ENCODE measurements at places on chromosomes 2 and 18.
A peak's percentile ranks its signal among the peaks of the same experiment; 100 is the strongest.

GRCh38 chr2:232973796-232974195 lies 39.3 kb downstream of the NGEF start:
- DNase-seq = no peak

DNA sequence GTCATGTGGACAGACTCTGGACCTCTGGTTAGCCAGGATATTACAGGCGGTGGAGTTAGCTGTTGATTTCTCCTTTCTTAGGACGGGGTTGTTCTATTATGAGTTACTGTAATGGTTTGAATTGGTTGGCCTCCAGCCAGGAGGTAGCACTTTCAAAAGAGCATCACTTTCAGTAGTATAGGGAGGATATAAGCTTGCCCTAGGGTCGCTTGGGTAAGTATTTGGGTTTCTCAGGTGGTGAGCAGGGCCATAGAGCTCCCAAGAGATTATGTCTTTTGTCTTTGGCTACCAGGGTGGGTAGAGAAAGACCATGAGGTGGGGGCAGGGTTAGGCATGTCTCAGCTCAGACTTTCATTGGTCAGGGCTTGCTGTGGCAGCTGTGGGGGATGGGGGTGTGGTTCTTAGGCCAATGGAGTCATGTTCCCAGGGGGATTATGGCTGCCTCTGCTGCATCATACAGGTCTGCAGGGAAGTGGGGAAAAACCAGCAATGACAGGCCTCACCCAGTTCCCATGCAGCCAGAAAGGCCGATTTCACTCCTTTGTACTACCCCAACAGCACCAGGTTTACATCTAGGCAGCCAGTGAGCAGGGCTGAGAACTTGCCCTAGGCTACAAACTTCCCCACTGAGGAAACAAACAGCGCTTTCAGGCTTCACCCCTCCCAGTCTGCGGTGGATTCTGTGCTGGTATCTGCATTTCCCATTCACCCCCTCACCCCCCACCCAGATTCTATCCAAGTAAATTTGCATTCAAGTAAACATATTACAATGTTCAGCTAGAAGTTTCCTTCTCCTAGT lies 89.4 kb upstream of the SLC38A11 start:
- no peak for DNase-seq

DNA sequence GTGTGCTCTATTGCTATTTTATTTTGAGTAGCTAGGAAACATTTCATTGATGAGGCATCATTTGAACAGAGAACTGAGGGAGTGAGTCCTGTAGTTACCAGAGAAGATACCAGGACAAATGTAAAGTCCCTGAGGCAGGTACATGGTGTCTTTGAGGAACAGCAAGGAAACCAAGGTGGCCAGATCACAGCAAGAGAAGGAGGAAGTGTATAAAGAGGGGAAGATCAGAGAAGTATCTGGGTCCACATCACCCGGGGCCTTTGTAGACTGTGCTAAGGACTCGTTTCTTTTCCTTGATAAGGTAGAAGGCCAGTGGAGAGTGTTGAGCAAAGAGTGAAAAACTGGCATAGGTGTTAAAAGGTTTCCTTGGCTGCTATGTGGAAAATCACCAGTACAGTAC lies 34.8 kb upstream of the PLB1 start:
- DNase-seq = no peak

DNA sequence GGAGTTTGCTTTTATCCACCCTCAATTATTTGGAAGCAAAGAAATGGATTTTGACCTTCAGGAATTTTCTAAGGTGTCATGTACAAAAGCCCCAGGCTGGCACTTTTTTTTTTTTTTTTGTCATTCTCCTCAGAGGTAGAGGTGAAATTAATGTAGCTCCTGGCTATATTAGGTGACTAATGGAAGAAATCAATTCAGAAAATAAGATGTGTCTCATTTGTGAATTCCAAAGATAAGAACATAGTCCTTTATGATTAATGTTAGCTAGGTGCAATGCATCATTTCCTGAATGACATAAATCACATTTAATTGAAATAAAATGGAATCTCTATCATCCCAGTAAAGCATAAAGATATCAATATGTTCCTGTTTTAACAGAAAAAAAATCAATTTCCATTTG lies 477.6 kb downstream of the FBXO15 start:
- DNase-seq = no peak

DNA sequence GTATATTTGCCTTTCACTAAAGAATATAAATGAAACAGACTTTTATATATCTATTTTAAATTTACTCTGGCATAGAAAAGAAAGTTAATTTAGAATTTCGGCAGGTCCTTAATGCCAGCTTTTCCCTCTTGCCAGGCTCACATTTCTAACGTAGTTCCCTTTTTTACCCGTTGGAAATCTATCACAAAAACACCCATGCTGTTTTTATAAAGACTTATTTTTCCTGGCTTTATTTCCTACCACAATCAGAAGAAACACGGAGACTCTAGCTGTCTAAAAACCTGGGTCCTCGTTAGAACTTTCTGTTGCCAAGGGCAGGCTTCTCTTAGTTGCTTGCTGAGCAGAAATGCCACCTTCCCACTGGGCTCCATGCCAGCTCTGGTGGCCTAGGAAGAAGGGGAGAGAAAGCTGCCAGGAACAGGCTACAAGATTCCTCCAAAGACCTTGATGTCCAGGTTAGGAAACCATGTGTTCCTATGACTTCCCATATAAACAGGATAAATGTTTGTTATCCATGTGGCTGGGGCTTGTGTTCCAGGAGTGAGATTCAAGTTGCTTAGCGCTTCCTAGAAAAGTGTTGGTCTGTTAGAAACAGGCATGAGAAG lies 17.8 kb upstream of the TMEM18 start:
- DNase-seq = no peak

DNA sequence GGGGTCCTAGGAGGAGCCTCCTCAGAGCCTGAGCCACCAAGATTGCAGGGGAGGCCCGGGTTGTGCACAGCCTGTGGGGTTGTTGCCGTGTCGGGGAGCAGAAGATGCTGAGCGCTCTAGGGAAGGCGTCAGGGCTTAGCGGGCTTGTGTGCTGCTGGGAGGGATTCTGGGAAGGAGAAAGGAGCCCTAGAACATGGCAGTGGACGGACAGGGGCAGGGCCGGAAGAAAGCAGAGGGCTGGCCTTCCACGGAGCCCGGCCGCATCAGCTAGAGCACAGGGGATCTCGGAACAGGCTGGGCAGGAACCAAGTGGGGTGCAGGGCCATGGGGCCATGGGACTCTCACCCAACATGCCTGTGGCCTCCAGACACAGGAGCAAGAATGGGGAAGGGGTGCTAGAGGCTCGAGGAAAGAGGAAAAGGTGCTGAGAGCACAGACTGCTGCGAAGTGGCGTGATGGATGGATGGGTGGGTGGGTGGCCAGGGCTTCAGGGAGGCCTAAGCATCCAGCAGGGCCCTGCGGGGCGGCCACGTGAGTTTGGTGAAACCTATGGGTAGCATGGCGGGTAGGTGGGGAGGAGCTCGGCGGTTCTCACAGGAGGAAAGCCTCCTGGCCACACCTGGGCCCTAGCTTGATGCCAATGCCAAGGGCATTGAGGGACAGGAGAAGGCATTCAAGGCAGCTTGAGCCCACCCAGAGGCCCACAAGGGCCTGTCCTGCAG lies 35.8 kb downstream of the MTERF4 start:
- no peak for DNase-seq

GRCh38 chr2:222690564-222691200 lies 19.2 kb downstream of the MOGAT1 start:
- DNase-seq = peak; percentile 93

DNA sequence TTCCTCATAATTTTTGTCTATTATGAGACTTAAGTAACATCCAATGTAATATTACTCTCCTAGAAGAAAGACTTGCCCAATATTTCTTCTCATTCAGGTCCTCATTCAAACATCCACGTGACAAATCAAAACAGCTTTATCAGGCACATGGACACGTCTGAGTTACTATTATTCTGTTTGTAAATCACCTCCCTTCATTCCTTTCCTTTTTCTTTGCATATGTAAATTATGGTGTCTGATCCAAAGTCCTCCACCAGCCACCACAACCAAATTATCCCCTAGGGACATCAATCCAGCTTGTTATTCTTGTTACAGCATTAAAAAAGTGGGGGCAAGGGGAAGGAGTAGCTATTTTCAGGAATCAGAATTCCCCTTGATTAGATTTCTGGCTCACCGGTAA lies 7.1 kb downstream of the TMEM163 start:
- no peak for DNase-seq

GRCh38 chr2:95056461-95057459 lies 31.3 kb downstream of the MAL start:
- DNase-seq = no peak

DNA sequence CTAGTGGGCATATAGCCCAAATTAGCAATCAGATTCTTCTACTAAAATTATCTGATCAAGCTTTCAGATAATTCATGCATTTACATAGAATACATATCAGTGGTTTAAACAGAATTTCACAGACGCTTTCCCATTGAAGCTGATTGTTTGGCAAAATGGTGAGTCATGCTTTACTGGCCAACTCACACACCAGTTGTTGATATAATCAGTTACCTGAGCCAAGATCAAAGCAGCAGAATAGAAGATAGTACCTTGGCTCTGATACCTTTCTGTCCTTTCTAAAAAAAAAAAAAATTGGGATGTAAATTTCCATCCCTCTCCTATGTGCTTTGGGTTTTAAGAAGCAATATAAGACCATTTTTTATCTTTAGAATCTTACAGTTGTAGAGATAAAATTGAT lies 178.0 kb downstream of the MCFD2 start:
- no peak for DNase-seq

DNA sequence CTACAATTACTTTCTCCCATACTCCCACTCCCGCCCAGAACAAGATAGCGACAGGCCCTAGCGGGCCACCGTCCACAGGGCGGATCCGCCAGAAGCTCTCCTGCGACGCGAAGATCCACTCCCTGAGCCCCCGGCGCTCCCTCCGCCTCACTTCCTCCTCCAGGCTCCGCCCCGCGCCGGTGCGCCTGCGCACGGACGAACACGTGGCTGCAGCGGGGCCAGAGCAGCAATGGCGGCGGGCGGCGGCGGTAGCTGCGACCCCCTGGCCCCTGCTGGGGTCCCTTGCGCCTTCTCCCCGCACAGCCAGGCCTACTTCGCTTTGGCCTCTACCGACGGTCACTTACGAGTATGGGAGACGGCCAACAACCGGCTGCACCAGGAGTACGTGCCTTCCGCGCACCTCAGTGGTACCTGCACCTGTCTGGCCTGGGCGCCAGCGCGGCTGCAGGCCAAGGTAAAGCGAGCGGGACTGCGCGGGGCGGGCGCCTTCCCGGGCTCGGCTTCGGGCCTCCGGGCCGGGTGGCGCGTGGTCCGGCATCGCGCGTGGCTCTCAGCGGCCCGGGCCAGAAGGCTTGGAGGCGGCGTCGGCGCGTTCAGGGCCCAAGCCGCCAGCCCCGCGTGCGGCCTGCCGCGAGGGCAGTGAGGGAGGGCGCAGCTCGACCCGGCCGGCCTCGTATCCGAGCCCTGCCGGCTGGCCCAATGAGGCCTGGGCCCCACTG lies at the start of gene WDR43:
Gene WDR43 (plus strand): TSS at position 198 of the 719 bp plus-strand sequence. CDS start 32 bp downstream, at position 230.
- peak; percentile 99 for DNase-seq

DNA sequence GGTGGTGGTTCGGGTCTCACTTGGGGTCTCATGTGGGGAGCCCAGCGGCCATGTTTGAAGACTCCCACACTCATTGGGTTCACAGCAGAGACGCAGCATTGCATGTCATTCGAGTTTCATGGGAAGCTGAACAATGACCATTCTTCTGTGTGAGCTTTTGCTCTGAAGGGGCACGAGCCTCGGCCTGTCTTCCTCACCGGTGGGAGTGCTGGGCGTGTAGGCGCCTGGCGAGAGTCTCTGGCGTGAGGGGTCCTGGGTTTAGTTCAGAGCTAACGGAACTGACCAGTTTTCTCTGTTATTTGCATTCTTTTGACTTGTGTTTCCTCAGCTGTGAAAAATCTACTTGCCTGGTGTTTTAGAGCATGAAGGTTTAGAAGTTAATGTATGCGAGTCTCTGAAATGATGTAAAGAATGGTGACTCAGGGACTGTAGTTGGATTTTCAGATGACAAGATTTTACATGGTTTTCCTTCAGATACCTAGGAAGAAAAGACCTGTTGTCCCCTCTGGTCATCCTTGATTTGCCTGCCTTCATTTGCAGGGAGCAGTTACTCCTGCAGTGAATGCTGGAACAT lies 98.1 kb downstream of the ARMC9 start:
- no peak for DNase-seq

DNA sequence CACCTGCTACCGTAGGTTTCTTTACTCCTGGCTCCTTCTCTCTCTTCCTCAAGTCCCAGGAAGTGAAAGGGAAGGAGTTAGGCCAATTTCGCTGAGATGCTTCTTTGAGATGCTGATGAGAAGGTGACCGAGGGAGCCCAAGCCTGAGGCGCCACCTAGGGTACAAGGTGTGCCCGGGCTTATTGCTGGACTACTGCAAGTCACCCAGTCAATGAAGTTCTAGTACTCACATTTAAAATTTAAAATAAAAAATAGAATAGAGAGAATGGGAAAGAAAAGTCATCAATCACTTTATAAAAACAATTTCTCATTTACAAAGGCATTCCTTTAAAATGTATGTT lies 45.3 kb downstream of the ACAA2 start:
- DNase-seq = no peak

DNA sequence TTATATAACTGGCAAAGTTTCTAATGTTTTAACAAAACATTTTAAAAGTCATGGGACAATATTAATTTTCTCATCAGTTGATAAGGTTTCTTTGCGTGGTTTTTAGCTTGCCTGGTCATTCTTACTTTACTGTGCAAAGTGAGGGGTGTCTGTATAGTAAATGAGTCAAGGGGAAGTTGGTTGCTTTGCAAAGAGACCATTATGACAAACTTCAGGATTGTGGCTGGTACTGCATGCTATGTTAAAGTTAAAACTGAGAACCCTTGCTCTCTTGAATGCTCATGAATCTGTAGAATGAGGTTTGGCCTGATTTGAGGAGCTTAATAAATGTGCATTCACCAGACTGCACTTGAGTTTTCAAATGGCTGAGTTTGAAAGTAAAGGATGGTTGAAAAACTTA lies 47.0 kb downstream of the COL4A4 start:
- no peak for DNase-seq

DNA sequence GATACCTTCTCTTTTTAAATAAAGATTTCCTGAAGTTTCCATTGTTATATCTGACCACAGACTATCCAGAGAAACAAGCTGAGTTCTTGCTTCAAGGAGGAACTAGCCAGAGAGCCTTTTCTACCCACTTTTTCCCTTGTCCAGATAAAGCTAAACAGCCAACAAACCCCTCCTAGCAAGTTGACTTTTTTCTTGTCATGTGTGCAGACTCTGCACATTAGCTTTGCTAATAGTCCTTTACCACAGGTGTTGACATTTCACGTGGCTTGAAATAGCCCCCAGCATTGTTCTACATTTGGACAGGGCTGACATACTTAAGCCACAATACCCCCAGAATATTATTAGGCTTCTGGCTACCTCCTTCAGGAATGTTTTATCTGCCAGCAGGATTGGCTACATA lies 40.7 kb downstream of the PCBP1 start:
- peak; percentile 60 for DNase-seq

DNA sequence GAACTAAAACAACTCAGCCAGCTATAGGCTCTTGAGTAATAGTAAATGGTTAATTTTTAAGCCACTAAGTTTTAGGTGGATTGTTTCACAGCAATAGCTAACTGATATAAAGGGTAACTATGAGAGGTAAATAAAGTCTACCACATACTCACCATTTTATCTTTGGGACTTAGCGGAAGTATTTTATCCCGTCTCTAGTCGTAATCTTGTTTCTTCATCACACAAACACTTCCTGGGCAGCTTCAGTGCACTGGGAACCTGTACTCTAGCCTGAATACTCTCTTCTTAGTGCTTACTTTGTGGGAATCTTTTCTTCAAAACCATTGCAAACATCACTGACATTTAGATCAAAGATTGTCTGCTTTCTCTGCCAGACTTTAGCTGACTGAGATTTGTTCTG lies 360.5 kb downstream of the EPHA4 start:
- no peak for DNase-seq

GRCh38 chr2:236861196-236861875 lies 224.4 kb upstream of the COPS8 start:
- no peak for DNase-seq
